ENCODE measurements at places on chromosomes 4 and X.

- DNase-seq, result no peak
Observed at GRCh38 chr4:187171706-187172339, 448.2 kb upstream of the FAT1 start.

GRCh38 chr4:62640296-62640695 is 1440.2 kb downstream of the ADGRL3 start:
- DNase-seq, result no peak

- no peak for DNase-seq
Observed at GRCh38 chr4:152599095-152599494, 63.2 kb upstream of the FBXW7 start.

DNA sequence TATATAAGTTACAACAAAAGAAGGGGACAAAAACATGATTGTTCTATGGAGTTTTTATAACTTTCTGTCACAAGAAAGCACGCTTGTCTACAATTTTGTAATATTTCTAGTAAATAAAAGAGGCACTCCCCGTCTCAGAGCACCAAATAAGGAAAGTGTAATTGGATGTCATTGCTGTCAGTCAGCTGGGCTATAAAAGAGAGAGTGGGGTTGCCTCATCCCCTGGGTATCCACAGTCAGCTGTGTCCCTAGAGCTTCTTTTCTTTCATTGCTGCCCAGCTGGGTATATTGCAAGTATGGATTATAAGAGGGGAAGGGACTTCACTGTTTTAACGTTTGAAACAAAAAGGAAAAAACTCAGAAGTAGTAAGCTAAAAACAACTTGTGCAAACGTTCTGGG is 61.3 kb downstream of the NPNT start:
- DNase-seq, result no peak

GRCh38 chr4:21413807-21414370 is 534.7 kb downstream of the KCNIP4 start:
- no peak for DNase-seq

DNA sequence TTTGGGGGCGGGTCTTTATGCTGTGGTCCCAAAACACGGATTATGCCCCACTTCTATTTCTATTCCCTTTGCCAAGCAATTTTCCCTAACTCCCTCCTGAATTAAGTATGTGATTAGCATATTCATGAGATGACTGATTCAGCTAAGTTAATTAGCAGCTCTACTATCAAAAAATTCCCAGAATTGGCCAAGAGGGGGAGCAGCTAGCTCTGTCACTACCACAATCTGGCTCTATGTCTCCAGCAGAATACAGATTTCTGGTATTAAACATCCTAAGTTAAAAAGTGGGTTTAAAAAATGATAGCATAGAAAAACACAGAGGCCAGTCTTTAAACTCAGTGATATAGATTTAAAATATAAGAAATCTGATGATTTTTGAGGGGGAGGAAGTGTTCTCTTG is 80.3 kb downstream of the GPC4 start:
- peak; percentile 25 for DNase-seq

GRCh38 chrX:9997041-9997440 is 29.9 kb downstream of the CLDN34 start:
- DNase-seq, result no peak

- peak; percentile 28 for DNase-seq
Observed at GRCh38 chr4:155353923-155354540, 22.7 kb downstream of the MAP9 start.

DNA sequence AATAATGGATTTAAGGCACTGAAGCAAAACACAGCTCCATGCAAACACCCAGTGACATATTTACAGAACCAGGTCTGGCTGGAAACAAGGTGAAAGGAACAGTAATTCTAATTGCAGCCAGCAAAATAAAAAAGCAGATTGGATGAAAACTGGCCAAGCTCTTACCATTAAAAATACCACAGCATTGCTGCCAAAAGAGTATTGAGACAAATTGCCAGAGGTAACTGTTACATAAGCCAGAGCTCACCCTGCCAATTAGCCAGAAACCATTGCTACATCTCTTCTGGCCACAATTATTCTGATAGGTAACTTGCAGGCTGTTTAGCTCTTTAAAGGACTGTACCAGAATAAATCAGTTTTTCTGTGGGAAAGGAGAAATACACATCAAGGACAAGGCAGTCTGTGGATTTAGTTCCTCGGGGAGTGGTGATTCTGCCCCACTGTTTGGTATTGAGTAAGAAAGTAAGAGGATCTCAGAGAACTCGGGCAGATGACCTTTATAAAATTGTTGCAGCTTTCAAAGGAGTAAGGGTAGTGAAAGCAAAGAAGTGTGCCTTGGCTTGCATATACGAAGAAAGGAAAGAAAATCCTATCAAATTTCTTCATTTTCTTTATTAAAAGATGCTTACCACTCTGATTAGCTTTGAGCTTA is 369.5 kb downstream of the PPP3CA start:
- no peak for DNase-seq

DNA sequence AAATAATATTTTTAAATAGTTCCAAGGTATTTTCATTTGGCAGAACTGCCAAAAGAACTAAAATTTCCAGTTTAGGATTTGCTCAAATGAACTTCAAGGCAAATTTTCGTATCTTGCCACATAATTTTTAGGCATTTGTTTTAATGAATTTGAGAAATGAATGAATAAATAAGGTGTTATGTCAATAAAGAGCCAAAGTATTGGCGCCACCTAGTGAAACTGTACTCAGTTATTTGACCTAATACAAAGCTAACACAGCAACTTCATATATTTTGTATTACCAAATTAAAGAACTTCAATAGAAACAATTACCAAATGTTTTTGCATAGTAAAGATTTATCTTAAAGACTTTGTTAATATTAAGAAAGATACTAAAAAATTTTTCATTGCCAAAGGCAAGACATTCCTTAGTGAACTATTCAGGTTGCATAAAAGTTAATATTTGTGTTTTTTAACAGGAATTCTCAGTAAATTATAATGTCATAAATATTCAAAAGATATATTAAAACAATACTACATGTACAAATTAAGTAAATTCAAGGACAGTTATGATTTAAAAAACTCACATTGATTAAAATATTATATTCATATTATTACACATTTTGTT is 50.3 kb downstream of the STPG2 start:
- peak; percentile 9 for DNase-seq

DNA sequence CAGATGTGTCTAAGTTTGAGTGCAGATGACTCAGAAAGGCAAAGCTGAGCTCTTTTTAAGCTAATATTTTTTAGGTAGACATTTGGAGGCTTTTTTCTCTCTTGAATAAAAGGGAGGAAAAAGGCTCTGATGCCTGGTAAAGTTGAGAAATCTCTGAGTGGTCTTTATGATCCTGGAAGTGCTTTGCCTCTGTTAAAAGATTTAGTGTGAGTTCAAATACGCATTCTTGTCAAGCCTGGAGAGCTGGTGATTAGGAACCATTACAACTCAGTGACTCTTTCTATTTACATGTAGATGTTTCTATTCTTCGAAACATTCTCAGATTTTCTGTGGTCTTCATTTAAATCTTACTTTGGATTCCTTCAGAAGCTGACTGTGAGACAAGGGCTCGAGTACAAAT is 143.4 kb upstream of the MED14 start:
- DNase-seq, result no peak
